ENCODE measurements at places on chromosomes 13 and 19.

GRCh38 chr13:112688560-112689302 is 1.1 kb upstream of the ATP11A start:
- no peak for DNase-seq

- DNase-seq, result no peak
Measured at GRCh38 chr19:31947436-31948115, 397.8 kb upstream of the ZNF507 start.

- DNase-seq, result no peak
Measured at GRCh38 chr19:45078390-45079062, 534 bp upstream of the GEMIN7 start.

GRCh38 chr13:32035716-32036115 is 4.1 kb downstream of the FRY start:
- DNase-seq, result no peak

DNA sequence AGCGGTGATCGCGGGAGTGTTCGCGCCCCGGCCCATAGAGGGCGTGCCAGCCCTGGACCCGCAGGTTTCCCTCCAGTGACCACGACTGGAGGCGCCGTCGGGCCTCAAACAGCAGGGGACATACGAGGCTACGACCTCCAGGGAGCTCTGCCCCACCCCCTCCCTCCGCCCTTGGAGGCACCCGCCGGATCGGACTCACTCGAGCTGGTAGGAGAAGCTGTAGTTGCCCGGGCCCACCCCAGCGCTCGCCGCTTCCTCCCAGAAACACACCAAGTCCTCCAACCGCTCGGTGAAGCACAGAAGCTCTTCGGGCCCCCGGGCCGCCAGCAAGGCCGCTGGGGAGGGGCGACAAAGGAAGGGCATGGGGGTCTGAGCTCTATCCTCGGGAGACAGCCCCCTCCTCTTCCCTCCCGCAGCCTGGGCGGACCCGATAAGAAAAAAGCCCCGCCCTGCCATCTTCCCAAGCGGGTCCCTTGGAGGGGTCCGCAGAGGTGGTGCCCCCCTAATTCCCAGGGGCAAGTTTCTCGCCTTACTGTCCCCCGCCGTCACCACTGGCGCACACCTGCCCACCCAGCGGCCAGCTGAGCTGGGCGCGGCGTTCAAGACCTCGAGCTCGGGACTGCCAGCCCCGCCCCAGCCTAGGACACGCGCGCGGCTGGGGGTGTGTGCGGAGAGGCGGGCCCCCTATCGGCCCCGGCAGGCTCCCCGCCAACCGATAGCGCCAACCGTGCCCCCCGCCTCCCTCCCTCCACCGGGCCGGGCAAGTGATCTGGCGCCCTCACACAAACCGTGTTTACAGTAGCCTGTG is 1.0 kb downstream of the EPOR start:
- DNase-seq, result peak; percentile 59

DNA sequence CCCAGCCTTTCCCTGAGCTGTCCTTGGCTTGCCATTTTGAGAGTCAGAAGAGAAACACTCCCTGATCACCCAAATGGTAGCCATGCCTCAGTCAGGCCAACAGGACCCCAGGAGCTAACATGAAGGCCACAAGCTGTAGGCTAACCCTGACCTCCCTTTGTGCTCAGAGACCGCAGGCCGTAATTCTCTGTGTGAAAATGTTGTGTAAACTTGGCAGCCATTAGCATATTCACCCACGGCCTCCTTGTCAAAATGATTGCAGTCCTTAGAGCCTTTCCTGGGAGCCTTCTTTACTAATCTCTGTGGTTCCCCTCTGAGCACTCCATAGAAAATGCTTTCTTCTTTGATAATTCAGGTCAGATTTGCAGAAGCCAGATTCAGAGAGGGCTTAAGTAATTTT is 418.9 kb downstream of the COG6 start:
- no peak for DNase-seq

DNA sequence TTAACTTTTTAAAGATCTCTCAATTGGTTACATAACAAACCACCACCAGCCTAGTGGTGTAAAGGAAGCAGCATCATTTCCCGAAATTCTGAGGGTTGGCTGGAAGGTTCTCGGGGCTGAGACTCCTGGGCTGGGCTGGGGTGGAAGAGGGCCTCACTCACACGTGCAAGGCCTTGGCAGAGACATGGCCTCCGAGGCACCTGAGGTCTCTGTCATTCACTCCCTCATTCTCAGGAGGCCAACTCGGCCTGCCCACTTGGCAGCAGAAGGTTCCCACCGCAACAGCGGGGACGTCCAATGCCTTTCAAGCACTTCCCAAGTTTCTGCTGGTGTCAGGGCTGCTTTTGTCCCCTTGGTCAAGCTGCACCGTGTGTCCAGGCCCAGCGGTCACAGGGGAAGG is 18.6 kb upstream of the RASA3 start:
- DNase-seq, result no peak

DNA sequence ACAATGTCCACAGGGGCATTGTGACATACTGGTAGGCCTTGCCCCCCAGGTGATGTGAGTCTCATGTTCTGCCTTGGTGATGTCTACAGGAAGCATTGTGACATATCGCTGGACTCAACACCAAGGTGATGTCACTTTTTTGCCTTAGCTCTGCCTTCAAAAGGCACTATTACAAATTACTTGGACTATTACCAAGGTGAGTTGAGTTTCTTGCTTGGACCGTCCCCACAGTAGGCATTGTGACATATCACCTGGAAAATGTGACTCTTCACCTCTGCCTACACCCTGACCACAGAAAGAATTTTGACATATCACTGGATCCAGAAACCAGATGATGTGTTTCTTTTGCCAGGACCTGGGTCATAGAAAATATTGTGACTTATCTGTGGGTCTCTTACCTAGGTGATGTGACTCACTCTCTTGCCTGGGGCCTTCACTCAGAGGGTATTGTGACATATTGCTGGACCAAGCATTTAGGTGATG is 60.6 kb upstream of the ZNF724 start:
- DNase-seq, result no peak

- peak; percentile 74 for DNase-seq
Measured at GRCh38 chr19:46944123-46944748, 75.4 kb upstream of the NPAS1 start.

DNA sequence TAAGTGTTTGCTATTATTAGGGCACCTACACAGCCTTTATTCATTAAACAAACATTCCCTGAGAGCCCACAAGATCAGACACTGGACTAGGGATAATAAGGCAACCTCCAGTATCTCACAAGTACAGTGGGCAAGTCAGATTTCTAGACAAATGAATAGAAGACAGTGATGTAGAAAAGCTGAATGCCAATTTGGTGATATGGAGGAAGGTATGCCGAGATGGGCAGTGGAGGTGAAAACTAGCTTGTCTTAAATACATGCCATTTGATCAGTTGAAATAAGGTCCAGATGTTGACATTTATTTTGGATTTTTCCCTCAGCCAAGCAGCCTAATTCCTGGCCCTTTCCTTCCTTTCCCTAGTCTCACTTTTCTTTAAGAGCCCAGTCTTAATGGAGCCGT is 130.3 kb downstream of the RXFP2 start:
- DNase-seq, result no peak

DNA sequence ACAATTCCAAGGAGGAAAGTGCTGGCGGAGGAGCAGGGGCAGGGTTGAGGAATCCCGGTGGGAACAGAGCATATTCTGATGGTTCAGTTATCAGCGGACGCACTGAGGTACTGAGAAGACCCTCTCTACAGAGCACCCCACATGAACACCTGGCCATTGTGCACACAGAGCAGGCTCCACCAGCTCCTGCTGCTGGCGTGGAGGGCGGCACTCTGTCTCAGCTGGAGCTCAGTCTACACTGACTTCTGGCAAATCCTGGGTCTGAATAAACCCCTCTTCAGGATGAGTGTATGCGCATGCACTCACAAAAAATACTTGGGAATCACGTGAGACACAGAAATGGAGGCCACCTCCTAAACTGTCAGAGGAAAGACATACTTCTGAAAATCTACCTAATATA is 114.4 kb upstream of the IRS2 start:
- no peak for DNase-seq

DNA sequence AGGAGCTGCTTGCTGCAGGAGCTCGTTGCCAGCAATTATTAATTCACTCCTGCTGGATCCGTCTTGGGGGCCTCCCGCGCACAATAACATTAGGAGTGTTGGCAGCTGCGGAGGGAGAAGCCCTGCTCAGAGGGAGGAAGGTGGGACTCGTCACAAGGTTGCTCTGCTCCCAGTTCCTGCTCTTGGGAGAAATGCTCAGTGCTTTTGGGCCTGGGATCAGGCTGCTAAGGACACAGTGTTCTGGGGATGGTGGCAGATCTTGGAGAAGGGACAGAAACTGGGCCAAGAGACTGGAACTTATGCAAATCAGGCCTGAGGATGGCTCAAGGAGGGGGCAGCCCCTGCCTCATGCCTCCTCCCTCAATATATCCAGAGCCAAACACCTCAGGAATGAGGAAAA is 78.9 kb upstream of the OLFM4 start:
- no peak for DNase-seq

GRCh38 chr13:80877209-80877943 is 536.5 kb upstream of the SPRY2 start:
- DNase-seq, result no peak

DNA sequence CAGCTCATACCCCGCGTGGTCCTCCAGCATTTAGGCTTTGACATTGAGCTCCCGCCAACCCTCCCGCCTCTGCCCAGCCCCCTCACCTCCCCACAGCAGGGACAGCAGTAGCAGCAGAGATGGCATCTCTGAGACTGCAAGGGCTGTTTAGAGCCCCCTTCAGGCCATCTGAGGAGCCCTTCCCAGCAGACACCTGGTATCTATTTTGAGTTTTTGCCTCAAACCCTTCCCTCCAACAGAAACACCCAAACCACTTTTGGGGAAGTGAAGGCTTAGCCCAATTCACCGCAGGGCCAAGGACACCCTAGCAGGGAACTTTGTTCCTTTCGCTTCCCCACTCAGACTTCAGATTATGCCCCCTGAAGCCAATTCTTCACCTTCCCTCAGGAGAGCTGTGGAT is 6.3 kb upstream of the ZNF175 start:
- no peak for DNase-seq

GRCh38 chr13:102564564-102564963 is 32.2 kb upstream of the TPP2 start:
- DNase-seq, result no peak

DNA sequence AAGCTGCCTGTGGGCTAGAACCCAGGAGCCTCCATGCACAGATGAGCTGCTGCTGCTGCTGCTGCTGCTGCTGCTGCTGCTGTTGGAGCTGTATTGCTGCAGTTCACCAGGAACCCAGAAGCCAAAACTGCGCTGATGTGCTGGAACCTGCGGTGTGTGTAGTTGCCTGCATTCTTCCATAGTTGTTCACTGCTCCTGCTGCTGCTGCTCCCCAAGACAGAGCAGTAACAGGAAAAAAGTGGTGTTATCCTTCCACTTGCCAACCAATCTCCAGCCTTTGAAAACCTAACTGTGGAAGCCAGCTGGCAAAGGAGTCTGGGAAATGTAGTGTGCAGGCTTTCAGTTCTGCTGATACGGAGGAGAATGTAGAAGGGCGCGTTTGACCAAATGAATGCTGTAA is 37.9 kb downstream of the ARHGAP35 start:
- no peak for DNase-seq

- DNase-seq, result no peak
Measured at GRCh38 chr19:55486971-55487923, 989 bp upstream of the SSC5D start.

GRCh38 chr13:21106089-21106488 is 44.7 kb upstream of the LATS2 start:
- peak; percentile 22 for DNase-seq

DNA sequence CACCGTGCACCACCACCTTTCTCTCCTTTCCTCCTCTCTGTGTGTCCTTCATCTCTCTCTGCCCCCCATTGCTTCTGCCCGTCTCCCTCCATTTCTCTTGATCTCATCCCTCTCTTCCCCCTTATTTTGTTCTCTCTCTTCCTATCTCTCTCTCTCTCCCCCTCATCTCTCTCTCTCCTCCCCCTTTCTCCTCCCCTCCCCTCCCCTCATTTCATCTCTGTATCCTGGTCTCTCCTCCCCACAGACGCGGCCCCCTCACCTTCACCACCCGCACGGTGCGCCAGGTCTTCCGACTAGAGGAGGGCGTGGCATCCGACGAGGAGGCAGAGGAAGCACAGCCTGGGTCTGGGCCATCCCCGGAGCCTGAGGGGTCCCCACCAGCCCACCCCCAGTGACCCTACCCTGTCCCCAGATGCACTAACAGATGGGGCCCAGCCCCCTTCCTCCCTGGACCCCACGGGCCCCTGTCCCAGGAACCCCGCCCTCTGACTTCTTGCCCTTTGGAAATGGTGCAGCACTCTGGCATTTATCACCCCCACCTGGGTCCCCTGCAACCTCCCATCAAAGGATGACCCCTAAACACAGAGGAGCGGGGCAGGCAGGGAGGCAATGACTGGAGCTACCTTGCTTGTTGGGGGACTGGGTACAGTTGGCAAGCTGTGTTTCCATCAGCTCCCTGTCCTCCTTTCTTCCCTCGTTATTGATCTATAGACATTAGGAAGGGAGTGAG is 19.6 kb downstream of the KCNC3 start:
- no peak for DNase-seq

DNA sequence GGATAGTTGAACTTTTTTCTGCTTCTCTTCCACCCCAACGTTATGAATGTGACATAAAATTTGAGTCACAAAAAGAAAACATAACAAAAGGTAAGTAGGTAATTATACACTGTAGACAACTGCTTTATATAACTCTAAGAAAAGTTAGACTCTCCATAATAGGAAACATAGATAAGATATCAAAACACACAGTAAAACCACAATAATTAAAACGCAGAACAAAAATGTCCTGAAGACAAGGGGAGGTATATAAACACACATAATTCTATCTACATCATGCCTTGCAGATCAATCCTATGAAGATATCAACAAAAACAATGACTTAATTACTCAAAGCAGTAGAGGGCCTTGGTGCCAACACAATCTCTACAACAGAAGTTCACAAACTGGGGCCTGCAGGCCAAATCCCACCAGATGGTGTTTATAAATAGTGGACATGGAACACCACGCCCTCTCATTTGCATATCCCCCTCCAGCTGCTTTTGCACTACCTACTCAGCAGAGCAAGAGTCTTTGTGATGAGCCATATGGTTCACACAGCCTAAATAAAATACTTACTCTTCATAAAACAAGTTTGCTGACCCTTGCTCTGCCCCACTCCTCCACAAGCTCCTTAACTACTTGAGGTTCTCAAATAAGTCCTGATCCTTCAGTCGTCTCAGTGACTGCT is 254.7 kb downstream of the KLF12 start:
- DNase-seq, result peak; percentile 99

DNA sequence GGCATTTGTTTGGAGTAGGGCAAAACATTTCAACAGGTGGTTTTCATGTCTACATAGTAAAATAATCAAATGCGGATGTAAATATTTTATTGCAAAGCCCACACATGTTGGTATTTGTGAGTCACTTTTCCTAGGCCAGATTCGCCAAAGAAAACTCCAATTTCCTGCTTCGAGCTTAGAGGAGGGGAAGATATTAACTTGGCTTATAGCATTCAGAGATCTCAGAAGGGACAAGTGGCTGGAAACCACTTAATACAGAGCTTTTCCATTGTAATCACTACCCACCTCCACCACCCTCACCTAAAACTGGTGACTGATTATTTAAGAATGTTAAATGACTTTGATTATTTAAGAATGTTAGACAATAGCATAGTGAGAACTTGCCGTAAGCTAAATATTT is 530.6 kb upstream of the SPRY2 start:
- DNase-seq, result no peak
